ENCODE measurements at places on chromosomes 5 and 9. TPM values are rescaled to one million over a fixed set of nuclear protein-coding genes. Genes with fewer than 3 reads are reported as not detected.

Gene MYOZ3
- total RNA-seq: not detected

Gene GRIA1
- not detected for total RNA-seq

Gene F12
- 25.7 TPM for total RNA-seq

Gene ENTREP1
- total RNA-seq: 0.60 TPM

Gene INSL4
- total RNA-seq: 15.8 TPM

Gene ZBED3
- 4.8 TPM for total RNA-seq

Gene NEURL1B
- total RNA-seq: 5.2 TPM

Gene ANKRD31
- not detected for total RNA-seq

Gene CER1
- not detected for total RNA-seq

Gene SLC6A7
- 0.05 TPM for total RNA-seq

Gene FNIP1
- 12.7 TPM for total RNA-seq

Gene DDX4
- not detected for total RNA-seq

Gene LTC4S
- total RNA-seq: 0.58 TPM

Gene WNK2
- 5.9 TPM for total RNA-seq

Gene LCP2
- not detected for total RNA-seq

Gene CCDC152
- total RNA-seq: not detected

Gene ISOC1
- total RNA-seq: 16.4 TPM

All from A549 treated with Mapracorat at 1 μM for 4 hours (cell line).